T-helper 17 cell (primary cell): ENCODE measurements at places on chromosomes 2 and 18.

DNA sequence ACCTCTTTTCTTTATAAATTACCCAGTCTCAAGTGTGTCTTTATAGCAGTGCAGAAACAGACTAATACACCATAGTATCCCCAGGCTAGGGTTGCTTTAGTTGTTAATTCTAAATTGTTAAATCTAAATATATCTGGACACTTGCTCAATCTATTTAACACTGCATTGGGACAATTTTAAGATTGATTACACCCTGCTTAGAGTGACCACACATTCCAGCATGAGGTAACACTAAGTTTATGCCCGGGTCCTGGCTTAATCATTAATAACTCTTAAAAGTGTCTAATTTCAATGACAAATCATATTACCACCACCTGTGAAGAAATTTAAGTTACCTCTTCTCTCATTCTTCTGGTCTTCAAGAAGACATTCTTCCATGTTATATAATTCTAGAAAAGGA lies 131.4 kb downstream of the ZNF385B start:
- H3K27ac ChIP-seq, result no peak overlapping the region
- H3K27me3 ChIP-seq, result peaks cover 9% of the 10 kb centered on the region

DNA sequence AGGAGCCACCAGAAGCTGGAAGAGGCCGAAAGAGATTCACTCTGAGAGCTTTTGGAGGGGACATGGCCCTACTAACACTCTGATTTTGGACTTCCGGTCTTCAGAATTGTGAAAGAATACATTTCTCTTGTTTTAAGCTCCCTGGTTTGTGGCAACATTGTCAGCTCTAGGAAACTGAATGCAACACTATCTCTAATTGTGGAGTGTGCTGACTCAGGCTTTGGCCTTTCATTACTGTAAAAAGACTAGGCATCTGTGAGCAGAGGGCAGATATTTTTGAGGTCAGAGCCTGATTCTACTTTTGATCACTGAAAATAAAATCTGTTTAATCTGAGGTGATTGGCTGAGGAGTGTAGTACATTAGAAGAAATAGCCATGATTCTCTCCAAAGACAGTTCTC lies 185.4 kb upstream of the FAM98A start:
- no peak overlapping the region for H3K27ac ChIP-seq
- peaks cover 3% of the 10 kb centered on the region for H3K4me1 ChIP-seq
- H3K36me3 ChIP-seq, result no peaks in the 10 kb centered on the region
- no peak overlapping the region for H3K4me3 ChIP-seq

DNA sequence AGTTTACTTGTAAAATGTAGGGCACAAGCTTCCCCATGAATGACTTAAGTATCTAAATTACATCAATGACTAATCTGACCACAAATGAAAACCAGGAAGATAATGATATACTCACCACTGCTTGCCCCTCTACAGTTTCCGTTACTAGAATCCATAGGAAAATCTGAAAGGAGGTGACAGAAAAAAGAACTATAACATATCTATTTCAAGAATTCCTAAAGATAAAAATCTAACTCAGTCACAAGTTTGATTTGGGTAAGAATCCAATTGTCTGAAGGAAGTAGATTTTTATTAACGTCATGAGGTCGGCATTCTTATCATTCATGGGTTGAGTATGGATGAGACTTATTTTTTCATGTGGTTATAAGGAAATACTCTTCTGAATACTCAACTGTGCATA lies 7.8 kb downstream of the FRZB start:
- H3K4me3 ChIP-seq, result no peak overlapping the region
- no peak for DNase-seq
- peaks cover 23% of the 10 kb centered on the region for H3K27me3 ChIP-seq

- DNase-seq, result no peak
- H3K27me3 ChIP-seq, result no peaks in the 10 kb centered on the region
- peak overlapping the region; percentile 80 for H3K27ac ChIP-seq
- no peak overlapping the region for H3K4me3 ChIP-seq
- H3K4me1 ChIP-seq, result peaks cover 53% of the 10 kb centered on the region
- no peaks in the 10 kb centered on the region for H3K36me3 ChIP-seq
Observed at GRCh38 chr2:24511894-24512293, 20.8 kb downstream of the NCOA1 start.

GRCh38 chr2:134603966-134604365 lies 114.8 kb downstream of the TMEM163 start:
- peaks cover 29% of the 10 kb centered on the region for H3K27me3 ChIP-seq
- no peak overlapping the region for H3K4me3 ChIP-seq
- DNase-seq, result no peak
- no peak overlapping the region for H3K27ac ChIP-seq
- H3K36me3 ChIP-seq, result peaks cover 3% of the 10 kb centered on the region

DNA sequence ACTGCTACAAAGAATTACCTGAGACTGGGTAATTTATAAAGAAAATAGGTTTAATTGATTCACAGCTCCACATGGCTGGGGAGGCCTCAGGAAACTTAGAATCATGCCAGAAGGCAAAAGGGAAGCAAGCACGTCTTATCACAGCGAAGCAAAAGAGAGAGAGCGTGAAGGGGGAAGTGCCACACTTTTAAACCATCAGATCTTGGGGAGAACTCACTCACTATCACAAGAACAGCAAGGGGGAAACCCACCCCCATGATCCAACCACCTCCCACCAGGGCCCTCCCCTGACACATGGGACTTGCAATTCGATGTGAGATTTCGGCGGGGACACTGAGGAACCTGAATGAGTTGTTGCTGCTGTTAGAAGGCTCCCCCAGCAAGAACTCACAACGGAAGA lies 220.2 kb upstream of the PIEZO2 start:
- no peaks in the 10 kb centered on the region for H3K4me1 ChIP-seq
- no peak for DNase-seq
- no peak overlapping the region for H3K4me3 ChIP-seq
- H3K27ac ChIP-seq, result no peak overlapping the region
- H3K36me3 ChIP-seq, result no peaks in the 10 kb centered on the region

- no peaks in the 10 kb centered on the region for H3K4me1 ChIP-seq
- H3K36me3 ChIP-seq, result peaks cover 4% of the 10 kb centered on the region
- H3K27ac ChIP-seq, result peak overlapping the region; percentile 11
- H3K27me3 ChIP-seq, result peaks cover 5% of the 10 kb centered on the region
- no peak overlapping the region for H3K4me3 ChIP-seq
Observed at GRCh38 chr2:85468096-85468703, 49.7 kb downstream of the SH2D6 start.

DNA sequence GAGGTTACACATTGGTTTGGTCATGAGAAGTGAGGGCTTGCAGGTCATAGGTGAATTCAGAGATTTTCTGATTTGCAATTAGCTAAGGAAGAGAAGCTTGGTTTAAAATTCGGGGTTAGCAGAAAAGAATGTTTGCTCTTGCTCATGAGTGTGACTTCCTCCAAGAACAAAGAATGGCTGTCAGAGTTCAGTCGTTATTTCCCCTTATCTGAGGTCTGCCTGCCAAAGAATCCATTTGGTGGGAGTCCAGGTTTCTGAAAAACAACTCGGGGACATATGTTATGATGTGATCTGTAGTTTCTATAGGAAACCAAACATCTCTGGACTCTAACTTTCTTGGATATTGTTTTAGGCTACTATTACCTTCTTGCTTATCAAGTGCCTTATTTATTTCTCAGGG lies 3.2 kb upstream of the UGT1A6 start:
- peaks cover 52% of the 10 kb centered on the region for H3K27me3 ChIP-seq
- peaks cover 3% of the 10 kb centered on the region for H3K36me3 ChIP-seq
- H3K4me1 ChIP-seq, result no peaks in the 10 kb centered on the region

GRCh38 chr2:133816037-133816436 lies 247.8 kb upstream of the NCKAP5 start:
- DNase-seq, result no peak
- peaks cover 34% of the 10 kb centered on the region for H3K27me3 ChIP-seq
- H3K36me3 ChIP-seq, result no peaks in the 10 kb centered on the region
- H3K4me3 ChIP-seq, result no peak overlapping the region
- no peak overlapping the region for H3K27ac ChIP-seq

DNA sequence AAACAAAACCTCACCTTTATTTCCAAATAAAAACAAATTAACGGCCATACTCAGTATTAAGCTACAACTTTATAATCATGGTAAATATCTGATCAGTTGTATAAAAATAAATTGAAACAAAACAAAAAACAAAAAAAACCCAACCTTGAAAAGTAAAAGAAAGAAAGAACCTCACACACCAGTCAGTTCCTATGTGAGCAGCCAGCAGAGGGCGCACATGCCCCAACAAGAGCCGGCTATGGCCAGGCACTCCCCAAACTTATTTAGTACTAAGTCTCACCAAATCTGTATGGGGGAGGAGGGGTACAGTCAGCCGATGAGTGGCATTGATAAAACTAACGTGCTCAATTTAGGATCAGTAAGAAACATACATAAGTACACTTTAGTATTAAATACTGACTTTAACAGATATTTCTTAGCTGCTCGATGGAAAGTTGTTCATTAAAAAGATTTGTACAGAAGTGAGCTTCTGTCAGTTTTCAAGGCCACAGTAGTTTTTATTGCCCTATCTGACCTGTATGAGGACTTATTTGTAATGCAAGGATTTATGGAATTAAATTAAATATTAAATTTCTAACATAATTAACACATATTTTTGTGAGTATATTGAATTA lies 172.6 kb downstream of the TCF4 start:
- H3K4me3 ChIP-seq, result no peak overlapping the region
- peaks cover 6% of the 10 kb centered on the region for H3K27me3 ChIP-seq
- H3K4me1 ChIP-seq, result peaks cover 2% of the 10 kb centered on the region
- peak; percentile 26 for DNase-seq

DNA sequence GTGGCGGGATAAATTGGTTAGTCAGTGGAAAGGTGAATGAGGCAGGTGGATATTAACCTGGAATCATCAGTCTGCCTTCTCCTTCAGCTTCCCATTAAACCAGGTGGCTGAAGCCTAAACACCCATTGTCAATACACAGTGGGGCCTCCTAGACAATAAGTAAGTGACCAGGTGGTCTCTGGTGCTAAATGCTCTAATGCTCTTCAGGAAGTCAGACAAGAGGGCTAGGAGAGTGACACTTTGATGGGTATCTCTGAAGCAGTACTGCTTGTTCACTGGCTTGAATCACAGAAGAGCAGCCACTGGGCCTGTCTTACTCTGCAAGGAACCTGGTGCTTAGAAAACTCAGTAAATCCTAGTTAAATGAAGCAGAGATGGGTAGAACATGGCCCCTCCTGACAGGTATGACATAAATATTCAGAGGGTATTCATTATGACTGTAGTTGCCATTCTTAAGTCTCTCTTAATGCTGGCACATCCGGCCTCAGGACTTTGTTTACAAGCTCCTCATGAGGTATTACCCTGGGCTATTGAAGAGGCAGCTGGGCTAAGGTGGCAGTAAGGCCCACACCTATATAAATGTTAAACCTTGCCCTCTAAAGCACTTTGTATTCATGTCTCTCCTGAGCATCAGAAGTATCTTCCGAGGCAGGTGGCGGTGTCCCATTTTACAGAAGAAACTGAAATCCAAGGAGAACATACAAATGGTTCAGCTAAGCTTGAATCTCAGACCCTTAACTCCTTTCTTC lies 104.9 kb downstream of the NCK2 start:
- no peak for DNase-seq
- no peak overlapping the region for H3K4me3 ChIP-seq
- peak overlapping the region; percentile 81 for H3K27ac ChIP-seq
- no peaks in the 10 kb centered on the region for H3K27me3 ChIP-seq
- peaks cover 47% of the 10 kb centered on the region for H3K4me1 ChIP-seq

DNA sequence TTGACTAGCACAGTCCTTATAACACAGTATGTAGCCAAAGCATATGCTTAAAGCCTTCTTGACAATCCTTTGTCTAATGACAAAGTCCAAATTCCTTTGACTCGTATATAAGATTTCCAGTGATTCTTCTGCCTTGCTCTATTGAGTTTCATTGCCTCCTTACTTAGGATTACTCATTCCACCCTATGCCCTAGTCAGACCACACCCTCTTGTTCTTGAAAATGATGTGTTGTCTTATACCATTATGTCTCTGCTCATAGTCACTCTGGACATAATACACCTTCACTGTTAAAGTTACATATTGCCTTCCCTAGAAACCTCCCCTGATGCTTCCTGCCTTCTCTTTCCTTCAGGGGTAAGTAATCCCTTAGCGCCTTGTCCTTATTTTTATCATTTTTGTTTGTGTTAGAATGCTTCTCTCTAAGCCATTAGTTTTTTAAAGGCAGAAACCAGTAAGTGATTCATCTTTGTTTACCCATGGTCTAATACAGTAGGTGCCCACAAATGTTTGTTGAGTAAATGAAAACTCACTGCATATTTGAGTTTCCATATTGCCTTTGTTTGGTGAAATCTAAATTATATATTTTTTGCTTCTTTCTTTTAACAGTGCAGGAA lies 19.3 kb downstream of the GPD2 start:
- H3K4me3 ChIP-seq, result no peak overlapping the region
- H3K4me1 ChIP-seq, result peaks cover 10% of the 10 kb centered on the region
- no peaks in the 10 kb centered on the region for H3K27me3 ChIP-seq
- DNase-seq, result no peak

- H3K27me3 ChIP-seq, result no peaks in the 10 kb centered on the region
- no peak overlapping the region for H3K4me3 ChIP-seq
- H3K27ac ChIP-seq, result no peak overlapping the region
- no peak for DNase-seq
Observed at GRCh38 chr18:13236411-13236810, 17.9 kb downstream of the LDLRAD4 start.

- H3K36me3 ChIP-seq, result no peaks in the 10 kb centered on the region
- H3K27ac ChIP-seq, result no peak overlapping the region
- H3K4me3 ChIP-seq, result no peak overlapping the region
- no peak for DNase-seq
- H3K27me3 ChIP-seq, result no peaks in the 10 kb centered on the region
Observed at GRCh38 chr2:207734636-207735512, 23.4 kb downstream of the CCNYL1 start.

DNA sequence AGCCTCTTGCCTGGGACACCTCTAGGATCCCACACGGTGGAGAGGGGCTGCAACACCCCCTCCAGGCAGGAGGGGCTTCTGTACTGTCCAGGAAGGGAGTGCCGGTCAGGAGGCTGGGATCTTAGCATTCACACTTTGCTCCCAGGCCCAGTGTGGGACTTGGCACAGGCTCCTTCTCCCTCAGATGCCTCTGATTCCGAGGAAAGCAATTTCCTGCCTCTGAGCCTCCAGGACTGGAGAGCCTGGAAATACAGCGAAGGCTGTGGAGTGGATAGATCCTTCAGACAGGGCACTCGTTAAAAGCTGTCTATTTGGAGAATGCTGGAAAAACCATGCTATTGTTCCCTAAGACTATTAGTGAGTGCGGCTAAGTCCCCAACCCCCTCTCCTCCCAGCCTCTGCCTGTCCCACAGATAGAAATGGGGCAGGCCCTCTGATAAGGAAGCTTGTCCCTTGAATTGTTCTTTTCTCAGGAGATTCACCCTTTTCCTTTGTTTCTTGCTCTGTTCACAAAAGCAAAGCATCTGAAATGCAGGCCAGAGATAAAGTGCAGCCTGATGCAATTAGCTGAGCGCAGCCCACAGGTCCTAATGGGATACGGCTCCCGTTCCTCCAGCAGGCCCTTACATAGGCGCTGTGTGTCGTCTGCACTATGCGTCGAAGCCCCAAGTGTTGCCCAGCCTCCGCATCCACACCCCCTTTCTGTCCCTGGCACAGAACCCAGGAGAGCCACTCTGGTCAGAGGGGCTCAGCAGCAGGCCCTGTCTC lies 252.2 kb downstream of the KLHL29 start:
- no peaks in the 10 kb centered on the region for H3K27me3 ChIP-seq
- no peak overlapping the region for H3K27ac ChIP-seq
